GM19239 (cell line): ENCODE measurements at places on chromosomes 2 and 18.

DNA sequence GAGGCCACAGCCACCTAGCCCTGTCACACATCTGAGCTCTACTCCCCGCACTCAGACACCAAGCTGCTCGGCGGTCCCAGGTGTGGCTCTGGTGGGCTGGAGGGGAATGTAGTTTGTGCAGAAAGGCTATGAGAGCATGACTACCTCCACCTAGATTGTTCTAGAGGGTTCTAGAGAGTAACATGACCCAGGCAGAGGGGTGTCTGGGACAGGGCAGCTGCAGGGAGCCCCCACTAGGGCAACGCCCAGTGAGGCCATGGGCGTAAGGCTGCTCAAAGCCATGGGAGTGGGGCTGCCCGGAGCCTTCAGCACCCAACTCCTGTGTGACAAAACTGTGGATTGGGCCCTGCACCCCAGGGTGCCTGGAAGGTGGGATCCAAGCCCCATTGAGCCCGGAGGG, 511.4 kb upstream of the MYT1L start:
- no peak for DNase-seq

- DNase-seq, result no peak
Observed at GRCh38 chr2:220795705-220796104, 776.4 kb downstream of the EPHA4 start.

- DNase-seq, result no peak
Observed at GRCh38 chr2:239822146-239822831, 202.9 kb downstream of the NDUFA10 start.

DNA sequence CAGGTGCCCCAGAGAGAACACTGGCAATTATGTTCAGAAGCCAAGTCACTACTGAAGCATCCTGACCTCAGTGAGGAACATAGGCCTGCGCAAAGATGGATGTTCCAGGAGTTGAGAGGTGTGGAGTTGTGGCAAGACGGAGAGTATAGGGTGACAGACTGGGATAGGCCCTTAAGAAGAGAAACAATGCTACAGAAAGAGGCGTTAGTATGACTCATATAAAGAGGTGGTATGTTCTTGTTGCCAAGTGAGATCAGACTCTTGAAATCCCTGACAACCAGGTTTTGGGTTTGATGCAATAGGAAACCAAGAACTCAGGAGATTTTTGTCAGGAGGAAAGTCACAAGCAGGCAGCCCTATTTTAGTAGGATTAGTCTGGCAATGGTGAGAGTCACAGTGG, 185.6 kb downstream of the RIT2 start:
- DNase-seq, result no peak

DNA sequence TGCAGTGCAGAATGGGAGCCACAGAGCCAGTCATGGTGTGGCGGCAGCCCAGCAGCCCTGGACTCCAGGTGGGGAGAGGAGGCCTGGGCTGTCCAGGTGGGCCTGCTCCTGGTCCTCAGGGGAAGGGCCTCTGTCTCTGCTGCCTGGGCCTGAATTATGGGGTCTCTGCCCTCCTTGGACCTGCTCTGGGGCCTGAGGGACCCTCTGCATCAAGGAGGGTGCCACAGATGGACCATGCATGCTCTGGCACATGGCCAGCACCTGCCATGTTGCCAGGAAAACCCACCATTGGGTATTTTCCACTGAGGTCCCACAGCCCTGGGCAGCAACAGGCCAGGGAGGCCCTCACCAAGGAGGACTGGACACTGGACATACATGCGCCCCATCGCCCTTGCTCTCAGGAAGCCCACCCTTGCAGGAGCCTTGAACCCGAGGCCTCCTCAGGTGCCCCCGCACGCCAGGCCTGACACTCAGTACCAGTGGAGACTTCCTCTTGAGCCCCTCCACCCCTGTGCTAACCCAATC, 107.1 kb downstream of the NDUFA10 start:
- DNase-seq, result no peak

- no peak for DNase-seq
Observed at GRCh38 chr2:173051463-173052215, 24.0 kb upstream of the MAP3K20 start.

- DNase-seq, result no peak
Observed at GRCh38 chr2:162092658-162093556, 18.9 kb upstream of the DPP4 start.

DNA sequence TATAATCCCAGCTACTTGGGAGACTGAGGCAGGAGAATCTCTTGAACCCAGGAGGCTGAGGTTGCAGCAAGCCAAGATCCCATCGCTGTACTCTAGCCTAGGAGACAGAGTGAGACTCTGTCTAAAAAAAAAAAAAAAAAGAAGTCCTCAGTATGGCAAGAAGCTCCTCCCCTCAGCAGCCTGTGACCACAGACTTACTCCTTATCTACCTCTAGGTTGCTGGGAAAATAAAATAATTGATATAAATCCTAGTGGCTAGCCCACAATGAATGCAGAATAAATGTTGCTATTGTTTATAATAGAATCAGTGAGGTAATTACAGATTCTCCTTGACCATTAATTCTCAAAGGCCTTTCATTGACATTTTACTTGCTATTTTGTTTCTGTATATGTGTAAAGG, 70.6 kb downstream of the IRS1 start:
- no peak for DNase-seq

GRCh38 chr2:41127351-41127750, 675.5 kb upstream of the SLC8A1 start:
- no peak for DNase-seq

DNA sequence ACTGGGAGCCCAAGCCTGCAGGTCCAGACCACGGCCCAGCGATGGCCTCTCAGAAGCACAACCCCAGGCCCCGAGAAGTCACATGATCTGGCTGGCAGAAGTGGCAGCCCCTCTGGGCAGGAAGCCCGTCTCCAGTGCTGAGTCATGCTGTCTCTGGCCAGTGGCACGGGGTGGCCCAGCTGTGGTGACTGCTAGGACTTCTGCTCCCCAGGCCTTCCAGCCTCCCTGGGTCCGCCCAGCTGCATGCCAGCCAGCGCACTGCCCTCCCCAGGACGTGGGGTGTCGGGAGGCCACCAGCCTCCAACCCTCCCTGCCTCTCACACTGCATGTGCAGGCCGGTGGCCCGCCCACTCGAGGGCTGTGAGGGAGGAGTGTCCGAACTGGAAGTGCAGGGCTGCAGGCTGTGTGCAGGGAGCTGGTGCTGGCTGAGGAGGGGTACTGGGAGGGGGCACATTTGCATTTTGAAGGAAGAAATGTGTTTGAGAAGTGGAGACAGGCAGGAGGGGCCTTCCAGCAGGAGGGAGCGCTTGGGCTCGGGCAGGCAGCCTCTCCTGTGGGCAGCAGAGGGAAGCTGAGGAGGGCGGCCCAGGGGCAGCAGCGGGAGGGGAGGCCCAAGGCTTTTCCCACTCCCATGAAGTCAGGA, 17.0 kb upstream of the HPCAL1 start:
- no peak for DNase-seq

GRCh38 chr2:142259356-142259755, 128.5 kb upstream of the LRP1B start:
- DNase-seq, result no peak

- DNase-seq, result no peak
Observed at GRCh38 chr2:86231680-86232372, 32.6 kb downstream of the MRPL35 start.
